ENCODE measurements at places on chromosomes 2 and 18.
A peak's percentile ranks its signal among the peaks of the same experiment; 100 is the strongest.

GRCh38 chr2:125679903-125680302, 976.1 kb upstream of the GYPC start:
- DNase-seq = no peak

DNA sequence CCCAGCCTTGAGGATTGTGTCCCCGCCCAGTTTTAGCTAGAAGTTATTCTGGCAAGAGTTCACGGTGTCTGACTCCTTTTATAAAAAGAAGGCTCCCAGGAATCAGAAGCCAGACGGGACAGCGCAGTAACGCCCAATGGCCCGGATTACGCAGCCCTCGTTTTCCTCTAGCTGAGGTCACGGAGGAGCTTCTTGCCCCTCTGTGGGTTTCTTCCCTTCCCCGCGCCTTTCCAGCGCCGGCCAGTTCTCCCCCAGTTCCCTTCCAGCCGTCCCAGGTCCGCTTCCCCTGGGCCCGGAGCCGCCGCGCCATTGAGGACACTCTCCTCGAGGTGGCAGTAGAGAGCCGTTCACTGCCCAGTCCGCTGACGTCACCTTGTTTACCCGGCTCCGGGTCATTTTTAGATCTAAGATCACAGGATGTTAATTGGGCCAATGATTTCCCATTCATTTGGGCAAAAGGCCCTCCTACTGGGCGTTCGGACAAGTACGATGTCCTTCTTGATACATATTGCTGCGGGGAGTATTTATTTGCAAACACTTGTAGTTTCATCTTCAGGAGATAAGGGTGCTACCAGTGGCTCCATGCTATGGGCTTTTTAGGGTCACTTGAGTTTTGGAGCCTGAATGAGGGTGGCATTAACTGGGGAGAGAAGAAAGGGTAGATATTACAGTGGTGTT, 81.5 kb upstream of the PPM1B start:
- DNase-seq = peak; percentile 93

DNA sequence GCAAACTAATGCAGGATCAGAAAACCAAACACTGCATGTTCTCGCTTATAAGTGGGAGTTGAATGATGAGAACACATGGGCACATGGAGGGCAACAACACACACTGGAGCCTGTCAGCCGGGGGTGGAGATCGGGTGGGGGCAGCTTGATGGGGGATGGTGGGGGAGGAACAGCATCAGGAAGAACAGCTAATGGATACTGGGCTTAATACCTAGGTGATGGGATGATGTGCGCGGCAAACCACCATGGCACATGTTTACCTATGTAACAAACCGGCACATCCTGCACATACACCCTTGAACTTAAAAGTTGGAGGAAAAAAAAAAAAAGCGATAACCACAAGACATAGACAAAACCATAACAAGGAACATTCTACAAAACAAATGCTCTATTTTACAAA, 10.4 kb downstream of the CHMP3 start:
- DNase-seq = no peak

- no peak for DNase-seq
These were observed 194.3 kb downstream of the RTP5 start for GRCh38 chr2:242063850-242064249.

DNA sequence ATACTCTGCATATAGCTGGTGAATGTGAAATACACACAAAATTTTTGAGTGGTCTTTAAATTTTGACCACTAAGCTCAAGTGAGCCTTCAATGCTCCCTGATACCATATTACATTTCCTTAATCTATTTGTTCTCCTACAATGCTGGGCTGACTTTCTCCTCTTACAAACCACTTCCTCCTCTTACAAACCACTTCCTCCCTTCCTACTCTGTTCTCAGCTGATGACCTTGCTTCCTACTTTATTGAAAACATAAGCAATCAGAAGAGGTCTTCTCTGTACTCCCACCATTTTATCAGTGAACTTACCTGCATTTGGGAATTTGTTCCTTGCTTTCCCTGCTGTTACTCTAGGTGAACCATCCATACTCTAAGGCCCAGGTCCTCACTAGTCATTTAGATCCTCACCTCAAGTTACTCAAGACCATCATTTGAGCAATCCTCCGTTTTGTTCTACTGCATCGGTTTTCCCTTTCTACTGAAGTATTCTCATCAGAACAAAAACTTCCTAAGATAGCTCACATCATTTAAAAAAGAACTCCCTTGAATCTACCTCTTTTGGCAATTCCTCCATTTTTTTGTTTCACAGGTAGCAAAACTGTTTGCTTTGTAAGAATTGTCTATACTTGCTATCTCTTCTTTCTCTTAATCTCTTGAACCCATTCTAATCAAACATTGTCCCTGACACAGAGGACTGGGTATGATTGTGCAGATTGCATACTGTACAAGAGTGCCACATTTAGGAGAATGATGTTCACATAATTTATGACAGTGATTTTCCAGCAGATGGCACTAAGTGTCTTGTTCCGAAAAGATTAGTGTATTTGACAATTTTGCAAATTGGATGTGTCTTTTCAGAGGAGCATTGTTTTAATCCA, 96.5 kb downstream of the EPB41L5 start:
- DNase-seq = peak; percentile 81

DNA sequence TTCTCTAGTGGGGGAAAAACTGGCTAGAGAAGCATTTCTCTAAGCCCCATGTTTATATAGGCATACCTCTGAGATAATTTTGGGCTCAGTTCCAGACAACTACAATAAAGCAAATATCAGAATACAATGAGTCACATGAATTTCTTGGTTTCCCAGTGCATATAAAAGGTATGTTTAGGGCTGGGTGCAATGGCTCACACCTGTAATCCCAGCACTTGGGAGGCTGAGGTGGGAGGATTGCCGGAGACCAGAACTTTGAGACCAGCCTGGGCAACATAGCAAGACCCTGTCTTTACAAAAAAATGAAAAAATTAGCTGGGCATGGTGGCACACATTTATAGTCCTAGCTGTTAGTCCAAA, 22.2 kb downstream of the TSN start:
- no peak for DNase-seq

DNA sequence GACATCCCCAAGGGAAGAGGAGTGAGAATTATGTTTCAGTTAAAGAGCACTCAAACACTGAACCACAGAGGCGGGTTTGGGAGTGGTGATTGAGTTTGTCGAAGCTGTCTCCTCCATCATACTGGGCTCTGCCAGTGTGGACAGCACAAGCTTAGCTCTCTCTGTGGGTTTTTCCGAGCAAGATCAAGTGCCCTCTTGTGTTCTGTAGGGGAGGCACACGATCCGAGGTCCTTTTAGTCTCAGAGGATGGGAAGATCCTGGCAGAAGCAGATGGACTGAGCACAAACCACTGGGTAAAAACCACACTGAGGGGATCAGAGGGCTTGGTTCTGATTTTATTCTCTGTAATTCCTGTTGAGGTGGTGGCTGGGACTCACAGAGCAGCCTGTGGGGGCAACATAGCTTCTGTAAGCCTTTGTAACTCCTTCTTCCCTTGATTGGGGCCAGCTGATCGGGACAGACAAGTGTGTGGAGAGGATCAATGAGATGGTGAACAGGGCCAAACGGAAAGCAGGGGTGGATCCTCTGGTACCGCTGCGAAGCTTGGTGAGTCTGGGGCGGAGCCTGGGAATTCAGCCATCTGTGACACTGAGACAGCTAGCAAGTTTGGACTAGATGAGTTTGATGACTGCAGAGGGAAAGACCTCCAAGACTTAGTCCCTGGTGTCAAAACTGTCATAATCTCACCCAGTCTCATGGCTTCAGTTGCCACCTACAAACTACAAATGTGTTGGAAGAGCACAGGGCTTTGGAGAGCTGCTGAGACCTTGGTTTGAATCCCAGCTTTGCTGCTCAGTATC, 2.0 kb downstream of the NAGK start:
- peak; percentile 79 for DNase-seq

- DNase-seq = no peak
These were observed 80.9 kb downstream of the PHLPP1 start for GRCh38 chr18:62796216-62796621.

- peak; percentile 85 for DNase-seq
These were observed 289.2 kb downstream of the TNS1 start for GRCh38 chr2:217713395-217714286.

- DNase-seq = no peak
These were observed 585.7 kb upstream of the GCFC2 start for GRCh38 chr2:76296438-76296837.

GRCh38 chr2:233814056-233814835, 36.1 kb downstream of the MROH2A start:
- no peak for DNase-seq

DNA sequence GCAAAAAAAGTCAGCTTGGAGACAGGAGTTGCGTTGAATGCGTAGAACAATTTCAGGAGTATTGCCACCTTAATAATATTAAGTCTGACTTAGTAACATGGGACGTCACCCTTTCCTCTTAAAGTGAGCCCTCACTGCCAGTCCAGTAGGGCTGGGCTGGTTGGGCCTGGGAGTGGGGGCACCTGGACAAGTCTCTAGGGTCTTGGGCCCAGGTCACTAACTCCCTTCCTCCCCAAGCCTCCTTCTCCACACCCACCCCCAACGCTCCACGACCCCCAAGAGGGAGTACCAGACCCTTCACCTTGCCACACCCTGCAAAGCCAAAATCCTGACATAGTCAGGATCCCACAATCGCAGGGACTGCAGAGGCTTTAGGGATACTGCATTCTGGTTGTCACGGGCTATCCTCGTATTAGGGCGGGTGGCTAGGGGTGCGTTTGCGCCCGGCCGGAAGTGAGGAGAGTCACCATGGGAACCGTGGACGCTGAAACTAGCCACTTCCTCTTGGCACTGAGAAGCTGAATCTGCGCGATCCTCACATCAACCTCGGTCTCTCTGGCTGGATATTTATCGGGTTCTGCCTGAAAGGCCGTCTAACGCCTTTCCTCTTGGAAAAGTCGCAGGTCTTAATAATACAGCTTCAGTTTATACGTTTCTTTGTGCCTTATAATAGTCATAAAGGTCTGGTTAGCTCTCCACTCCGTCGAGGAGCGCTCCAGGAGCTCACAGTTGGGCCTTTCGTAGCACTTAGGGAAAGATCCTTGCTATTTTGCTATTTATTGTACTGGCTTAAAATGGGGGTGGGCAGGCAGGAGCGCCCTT, 10.3 kb upstream of the CXXC1 start:
- peak; percentile 91 for DNase-seq

DNA sequence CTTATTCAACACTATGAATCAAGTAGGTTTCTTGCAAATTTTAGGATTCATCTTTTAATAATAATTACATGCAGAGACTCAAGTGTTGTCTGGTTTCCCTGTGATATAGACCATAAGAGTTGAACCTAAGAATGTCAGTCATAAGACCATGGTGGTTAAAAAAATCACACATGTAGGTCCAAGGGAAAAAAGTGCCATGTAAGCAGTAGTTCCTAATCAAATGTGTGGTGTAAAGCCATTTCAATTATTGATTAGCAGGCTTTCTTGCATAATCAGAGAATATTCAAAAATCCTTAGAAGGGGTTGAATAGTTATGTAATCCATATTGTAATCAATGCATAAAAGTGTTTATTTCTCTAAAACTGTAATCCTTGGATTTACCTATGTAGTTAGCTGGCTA, 93.8 kb downstream of the DCC start:
- DNase-seq = no peak

DNA sequence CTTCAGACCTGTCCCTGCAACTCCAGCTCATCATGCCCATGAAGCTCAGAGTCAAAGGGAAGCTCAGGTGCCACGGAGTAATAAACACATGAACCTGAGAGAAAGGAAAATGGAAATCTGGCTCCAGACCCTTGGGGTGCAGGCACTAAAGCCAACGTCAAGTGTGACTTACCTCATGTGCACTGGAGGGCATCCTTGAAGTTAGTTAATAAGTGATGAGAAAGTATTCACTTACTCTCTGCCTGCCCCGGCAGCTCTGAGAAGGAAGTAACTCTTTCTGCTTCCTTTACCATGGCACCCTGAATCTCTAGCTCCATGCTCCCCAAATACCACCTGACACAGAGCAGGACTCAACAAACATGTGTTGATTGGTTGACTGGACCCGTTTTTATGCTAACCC, 21.4 kb upstream of the AGAP1 start:
- no peak for DNase-seq

DNA sequence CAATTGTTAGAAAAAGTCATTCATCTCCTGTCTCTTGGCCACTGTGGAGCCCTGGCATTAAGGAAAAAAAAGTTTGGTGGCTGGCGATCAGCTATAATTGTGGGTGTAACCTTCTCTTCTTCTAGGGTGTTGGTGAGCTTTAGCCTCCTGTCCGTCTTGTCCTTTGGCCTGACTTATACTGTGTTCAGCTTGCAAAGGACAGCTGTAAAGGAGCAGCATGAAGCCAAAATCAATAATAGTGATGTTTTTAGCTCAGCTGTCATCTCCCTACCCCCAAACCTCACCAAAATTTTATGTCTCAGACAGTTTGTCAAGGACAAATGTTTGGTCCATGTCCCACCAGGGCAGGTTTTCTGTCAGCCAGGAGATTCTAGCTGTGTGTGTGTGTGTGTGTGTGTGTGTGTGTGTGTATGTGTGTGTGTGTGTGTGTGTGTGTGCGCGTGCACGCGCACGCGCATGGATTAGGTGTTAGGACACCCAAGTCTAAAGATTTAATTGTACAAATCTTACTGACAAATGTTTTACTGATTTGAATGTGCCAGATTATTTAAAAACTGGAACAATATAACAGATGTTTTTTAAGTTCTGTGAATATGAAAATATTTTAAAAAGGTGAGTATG, 109.2 kb downstream of the PTPRM start:
- no peak for DNase-seq

GRCh38 chr2:160267692-160268091, 67.6 kb upstream of the ITGB6 start:
- DNase-seq = no peak

DNA sequence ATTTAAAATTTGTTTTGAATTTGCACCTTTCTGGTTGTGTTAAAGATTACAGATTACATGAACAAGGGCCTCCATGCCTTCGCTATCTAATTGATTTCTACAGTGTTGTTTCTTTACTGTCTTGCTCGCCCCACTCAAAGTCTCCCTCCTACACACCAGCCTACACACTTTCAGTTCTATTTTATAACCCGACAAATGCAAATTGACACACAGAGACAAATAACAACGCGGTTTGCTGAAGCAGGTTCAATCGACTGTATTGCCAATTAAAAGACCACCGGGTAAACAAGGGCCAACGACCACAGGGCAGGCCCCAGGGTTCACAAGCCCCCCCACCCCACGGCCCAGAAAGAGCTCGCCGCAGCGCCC, 869 bp downstream of the STARD7 start:
- peak; percentile 66 for DNase-seq

GRCh38 chr2:190766595-190766994, 114.0 kb upstream of the GLS start:
- no peak for DNase-seq

- DNase-seq = no peak
These were observed 177.1 kb upstream of the KLHL29 start for GRCh38 chr2:23207871-23208270.

- no peak for DNase-seq
These were observed 147.6 kb upstream of the COPS8 start for GRCh38 chr2:236938126-236938525.

DNA sequence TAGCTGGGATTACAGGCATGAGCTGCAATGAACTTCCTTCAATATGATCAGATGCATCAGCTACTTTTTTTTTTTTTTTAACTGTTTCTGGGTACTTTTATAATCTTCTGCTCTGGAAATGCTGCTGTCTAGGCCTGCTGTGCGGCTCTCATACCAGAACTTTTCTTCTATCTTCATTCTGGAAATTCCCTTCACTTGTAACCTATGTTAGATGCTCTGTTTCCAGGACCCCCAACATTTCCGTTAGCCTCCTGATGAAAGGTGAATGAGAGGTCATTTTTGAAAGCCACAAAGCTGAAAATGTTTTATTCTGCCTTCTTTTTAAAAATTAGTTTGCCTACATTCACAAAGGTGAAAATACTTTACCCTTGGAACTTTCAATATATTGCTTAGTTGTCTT, 8.6 kb downstream of the AGFG1 start:
- DNase-seq = no peak
